ENCODE measurements at places on chromosomes 3 and 15.

GRCh38 chr3:177522051-177522450, 324.8 kb upstream of the TBL1XR1 start:
- DNase-seq = no peak

DNA sequence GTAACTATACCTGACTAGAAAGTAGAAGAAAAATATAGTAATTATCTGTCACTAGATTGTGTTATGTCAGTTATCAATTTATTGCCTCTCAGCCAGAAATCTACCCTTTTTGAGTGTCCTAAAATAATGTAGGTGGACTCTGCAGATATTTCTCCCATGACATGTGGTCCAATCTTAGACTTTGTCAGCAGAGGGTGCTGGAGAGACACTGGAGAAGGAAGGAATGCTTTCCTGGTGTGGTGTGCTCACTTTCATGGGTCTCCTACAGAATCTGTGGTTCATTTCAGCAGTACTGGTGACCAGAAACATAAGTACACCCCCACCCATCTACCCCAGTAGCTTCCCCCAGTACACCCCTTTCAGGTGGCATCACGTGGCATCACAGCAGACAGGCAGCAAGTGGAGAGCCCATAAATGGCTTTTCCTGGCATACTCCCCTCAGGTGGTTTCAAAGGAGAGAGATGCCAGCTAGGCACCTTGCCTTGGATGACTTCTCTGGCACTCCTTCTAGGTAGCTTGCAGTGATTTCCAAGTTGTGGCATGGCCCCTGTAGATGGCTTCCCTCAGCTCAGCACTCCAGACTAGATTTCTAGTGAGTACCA, 114.7 kb downstream of the GADL1 start:
- DNase-seq = no peak

DNA sequence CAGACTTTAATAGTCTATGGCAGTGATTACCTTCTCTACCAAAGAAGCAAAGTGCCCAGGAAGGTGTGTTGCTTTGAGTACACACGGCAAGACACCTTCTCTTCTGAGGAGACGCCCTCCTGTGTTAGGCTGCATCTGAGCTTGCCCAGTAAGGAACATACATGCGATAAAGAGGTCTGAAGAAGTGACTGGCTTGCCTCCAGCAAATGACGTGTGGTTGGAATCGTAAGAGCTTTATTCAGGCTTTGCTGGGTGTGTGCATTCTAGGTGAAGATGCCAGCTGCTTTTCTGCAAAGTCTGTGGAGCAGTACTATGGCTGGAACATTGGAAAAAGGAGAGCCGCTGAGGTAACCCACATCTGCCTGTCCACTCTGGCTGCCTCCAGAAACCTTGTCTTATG, 22.4 kb downstream of the MAP6D1 start:
- no peak for DNase-seq

- peak; percentile 61 for DNase-seq
Observed at GRCh38 chr3:30768703-30769550, 125.5 kb downstream of the GADL1 start.

GRCh38 chr3:192929146-192929545, 11.5 kb upstream of the MB21D2 start:
- no peak for DNase-seq

DNA sequence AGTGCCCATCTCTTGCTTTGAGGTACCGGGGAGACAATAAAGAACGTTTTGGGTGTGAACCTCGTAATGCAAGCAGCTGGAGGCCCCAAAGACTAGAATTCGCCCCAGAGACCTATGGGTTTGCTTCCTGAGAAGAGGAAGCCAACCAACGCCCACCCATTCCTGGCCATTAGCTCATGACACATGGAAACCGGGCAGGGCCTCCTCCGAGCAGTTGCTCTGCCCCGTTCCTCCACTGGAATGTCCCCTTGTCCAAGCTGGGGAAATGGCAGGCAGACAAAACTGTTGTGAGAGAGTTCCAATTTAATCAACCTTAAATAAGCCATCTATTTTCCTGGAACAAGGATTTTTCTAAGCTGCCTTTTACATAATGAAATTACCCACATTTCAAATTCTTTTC, 250.9 kb upstream of the IGF1R start:
- no peak for DNase-seq

DNA sequence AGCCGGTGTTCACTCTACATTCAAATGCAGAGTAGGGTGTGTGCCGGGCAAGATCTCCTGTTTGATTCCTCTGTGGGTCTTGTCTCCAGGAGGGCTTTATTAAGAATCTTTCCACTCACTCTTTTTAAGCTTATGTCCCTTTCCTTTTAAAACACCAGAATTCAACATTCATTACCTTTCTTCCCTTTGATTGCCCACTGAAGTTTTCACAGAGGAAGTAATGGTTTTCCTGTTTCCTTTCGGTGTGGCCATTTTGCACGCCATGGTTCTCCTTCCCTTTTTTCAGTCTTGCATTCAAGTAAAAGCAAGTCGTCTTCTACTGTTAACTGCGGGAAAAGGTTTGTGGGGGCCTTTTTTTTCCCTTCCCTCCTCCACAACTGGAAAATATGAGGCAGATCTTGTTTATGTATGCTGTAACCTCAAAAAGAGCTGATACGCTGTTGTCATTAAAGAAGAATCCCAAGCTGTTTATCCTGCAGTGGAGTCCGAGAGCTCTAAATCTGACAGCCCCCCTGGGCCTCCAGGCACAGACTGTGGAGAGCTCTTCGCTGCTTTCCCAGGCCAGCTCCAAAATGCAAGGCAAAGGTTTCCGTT, 40.5 kb downstream of the FILIP1L start:
- DNase-seq = peak; percentile 5

DNA sequence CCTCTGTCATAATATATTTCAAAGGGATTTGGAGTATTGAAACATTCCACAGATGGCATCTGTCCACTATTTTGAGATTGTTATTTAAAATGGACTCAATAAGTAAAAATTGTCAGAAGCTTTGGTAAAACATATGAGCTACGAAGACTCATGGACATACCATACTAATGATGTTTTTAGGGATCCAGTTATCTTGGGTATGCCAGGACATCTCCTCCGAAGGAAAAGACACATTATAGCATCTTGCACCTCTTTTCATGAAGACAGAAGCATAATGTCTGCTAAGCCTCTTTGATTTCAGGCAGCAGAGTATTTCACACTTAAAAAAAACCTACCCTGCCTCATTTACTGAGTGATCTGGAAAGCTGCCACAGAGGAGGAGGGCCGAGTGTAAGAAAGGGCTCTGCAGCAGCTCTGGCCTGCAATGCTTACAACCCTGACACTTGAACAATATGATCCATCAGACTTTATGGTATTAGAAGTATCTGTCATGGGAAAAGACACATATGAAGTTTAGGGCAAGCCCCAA, 284.8 kb downstream of the TUSC7 start:
- no peak for DNase-seq

- no peak for DNase-seq
Observed at GRCh38 chr15:88083811-88084760, 172.5 kb downstream of the NTRK3 start.

GRCh38 chr3:177721864-177722785, 524.8 kb upstream of the TBL1XR1 start:
- DNase-seq = no peak

- DNase-seq = no peak
Observed at GRCh38 chr3:45537616-45537969, 57.0 kb upstream of the LIMD1 start.

DNA sequence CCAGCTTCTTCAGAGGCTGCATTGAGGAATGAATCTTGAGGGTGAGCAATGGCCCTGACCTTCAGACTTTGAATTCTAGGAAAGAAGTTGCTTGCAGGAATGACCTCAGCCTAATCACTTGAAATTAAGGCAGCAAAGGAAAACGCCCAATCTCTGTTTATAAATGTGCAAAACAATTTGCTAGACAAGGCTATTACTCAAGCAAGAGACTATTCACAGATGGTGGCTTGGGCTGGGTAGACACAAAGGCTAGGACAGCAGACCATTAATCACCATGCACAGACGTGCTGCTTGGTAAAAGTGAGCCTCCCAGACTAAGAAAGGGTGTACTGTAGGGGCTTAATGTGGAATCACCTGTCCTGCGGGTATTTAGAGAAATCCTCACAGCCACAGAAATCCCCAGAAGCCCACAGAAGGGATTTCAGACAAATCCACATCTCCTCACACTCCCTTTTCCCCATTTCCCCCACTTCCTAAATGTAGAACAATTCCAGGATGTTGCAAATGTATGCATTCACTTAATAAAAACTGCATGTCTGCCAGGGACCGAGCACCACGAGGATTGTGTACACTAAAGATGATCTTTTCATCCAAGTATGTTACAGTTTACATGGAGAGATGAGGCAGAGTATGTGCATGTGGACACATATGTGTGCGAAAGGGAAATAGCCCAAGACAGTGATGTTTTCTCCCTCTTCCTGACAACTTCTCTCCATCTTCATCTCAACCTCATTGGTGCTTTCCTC, 259.5 kb downstream of the THSD4 start:
- no peak for DNase-seq

- no peak for DNase-seq
Observed at GRCh38 chr15:26712335-26712734, 60.5 kb downstream of the GABRB3 start.

DNA sequence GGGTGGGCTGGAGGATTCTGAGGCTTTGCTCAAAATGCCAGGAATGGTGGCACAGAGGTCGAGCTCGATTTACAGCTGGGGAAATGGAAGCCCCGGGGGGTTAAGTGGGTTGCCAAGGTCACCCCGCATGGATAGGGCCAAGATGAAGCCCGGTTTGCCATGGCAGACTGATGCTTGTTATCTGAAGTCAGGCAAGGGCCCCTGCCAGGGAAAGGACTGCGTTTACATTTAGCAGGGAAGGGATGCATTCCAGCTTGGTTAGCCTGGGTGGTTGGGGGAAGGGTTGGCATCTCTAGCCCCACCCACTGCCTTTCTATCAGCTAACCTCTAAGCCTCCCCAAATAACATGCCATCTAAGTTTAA, 79.0 kb downstream of the RPLP1 start:
- no peak for DNase-seq

- no peak for DNase-seq
Observed at GRCh38 chr3:120587332-120587975, 8.7 kb upstream of the NDUFB4 start.

GRCh38 chr15:83275412-83275811, 9.1 kb downstream of the BNC1 start:
- DNase-seq = no peak

DNA sequence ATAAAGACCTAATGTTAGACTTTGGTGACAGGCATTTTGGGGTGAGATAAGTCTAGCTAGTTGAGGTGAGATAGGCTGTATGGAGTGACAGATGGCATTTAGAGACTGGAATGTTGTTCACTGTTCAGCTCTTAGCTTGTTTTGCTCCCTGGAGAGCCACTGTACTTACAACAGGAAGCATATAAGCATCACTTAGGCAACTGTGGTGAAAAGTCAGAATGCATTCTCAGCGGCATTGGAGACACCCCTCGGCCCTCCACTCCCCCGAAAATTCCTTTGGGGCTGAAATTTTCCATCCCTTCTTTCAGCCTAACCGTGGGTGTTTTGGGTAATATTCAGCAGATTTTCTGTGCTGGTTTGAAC, 73.4 kb downstream of the SLCO3A1 start:
- DNase-seq = no peak

GRCh38 chr15:85500060-85500708, 119.8 kb downstream of the AKAP13 start:
- DNase-seq = no peak

DNA sequence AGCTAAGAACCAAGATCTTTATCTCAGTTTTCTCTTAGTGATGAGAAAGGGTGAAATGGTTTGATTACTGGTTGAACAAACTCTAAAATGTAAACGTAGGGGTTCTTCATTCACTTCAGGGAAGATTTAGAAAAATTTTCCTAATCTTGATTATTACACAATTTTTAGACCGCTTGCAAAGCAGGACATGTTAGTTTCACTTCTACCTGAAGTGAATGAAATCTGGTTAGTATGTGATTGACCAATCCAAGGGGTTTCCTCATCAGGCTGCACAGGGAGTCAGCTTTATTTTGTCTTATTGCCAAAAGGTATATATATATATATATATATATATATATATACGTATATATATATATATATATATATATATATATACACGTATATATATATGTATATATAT, 740.4 kb downstream of the TUSC7 start:
- no peak for DNase-seq

DNA sequence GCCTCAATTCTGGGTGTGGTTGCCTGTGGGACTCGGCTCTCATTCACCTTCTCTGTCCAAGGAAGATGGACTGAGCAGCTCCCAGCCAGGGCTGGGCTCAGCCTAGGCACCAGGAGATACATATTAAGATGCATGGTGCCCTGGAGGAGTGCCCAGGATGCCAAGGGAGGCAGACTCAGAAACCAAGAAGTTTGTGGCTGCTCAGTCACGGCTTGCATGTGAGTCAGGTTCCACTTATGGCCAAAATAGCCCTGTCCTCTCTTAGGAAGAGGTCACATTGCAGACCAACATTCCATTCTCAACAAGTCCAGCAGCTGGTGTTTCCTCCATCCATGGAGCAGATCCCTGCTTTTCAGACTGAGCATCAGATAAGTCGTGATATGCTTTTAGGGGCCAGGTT, 21.8 kb downstream of the CDCP1 start:
- no peak for DNase-seq

DNA sequence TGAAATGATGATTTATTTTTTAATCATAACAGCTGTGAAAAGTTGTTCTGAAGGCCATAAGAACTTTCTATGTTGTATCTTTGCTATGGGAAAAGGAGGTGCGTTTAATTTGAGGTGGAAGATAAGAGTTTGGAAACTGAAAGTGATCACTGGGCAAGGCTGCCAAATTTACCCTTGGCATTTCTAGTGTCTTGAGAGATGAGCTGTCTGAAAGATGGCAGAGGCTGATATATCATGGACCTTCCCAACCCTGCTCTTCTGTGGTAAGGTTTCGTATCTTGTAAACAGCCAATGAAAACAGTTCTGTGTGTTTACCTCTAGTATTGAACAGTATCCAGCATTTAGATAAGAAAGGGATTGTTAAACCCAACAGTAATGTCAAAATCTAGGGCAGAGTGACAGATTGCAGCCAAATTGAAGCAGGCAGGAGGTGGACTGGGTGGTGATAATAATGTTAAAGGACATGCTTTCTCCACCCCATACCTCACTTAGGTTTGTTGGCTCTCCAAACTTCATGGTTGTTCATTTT, 15.8 kb upstream of the NFKBIZ start:
- no peak for DNase-seq

DNA sequence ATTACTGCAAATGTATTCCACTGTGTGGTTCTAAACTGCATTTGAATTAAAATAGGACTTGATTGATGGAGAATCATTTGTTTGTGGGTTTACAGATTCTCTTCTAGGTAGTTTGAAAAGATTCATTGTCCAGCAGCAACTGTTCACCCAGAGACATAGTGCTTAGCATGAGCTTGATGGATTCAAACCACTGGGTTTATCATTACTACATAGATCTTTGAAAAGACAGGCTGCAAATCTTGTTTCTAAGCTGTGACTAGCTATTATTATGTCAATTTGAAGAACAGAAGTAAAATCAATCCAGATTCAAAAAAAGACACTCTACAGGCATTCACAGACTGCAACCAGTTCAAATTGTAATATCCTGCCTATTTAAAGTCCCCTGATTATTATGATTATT, 49.8 kb downstream of the MBNL1 start:
- DNase-seq = no peak
